ENCODE measurements at places on chromosomes 6 and 20.

- no peak for DNase-seq
Observed at GRCh38 chr20:50272030-50272723, 81.5 kb downstream of the CEBPB start.

DNA sequence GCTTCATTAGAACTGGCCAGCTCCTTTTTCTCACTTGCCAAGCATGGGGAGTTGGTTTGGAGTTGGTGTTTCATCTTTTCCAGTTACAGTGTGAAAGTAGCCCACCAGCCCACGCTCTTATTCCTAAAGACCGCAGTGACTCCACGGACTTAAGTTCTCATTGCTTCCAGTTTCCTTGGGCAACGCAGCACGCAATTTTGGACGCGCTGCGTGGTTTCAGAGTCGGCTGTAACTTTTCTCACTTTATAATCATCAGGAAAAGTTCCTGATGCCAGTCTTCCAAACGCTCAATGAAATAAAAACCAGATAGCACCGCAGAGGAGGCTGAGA lies 381 bp upstream of the PEX7 start:
- DNase-seq, result no peak

DNA sequence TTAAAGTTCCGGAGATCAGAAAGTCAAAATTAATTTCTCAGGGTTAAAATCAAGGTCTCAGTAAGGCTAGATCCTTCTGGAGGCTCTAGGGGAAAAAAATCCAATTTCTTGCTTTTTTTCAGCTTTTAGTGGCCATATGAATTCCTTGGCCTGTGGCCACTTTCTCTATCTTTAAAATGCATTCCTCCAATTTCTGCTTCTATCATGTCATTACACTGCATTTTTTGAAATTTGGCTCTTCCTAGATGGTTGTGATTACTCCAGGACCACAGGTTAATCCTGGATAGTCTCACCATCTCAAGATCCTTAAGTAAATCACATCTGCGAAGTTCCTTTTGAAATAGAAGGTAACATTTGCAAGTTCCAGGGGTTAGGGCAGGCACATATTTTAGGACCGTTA lies 1294.9 kb upstream of the CITED2 start:
- DNase-seq, result no peak

GRCh38 chr6:31086788-31087440 lies 25.5 kb downstream of the C6orf15 start:
- DNase-seq, result no peak

- DNase-seq, result no peak
Observed at GRCh38 chr6:111439171-111439570, 43.8 kb downstream of the REV3L start.

GRCh38 chr6:63537201-63537958 lies 34.9 kb upstream of the LOC128125822 start:
- no peak for DNase-seq

GRCh38 chr6:139572001-139572400 lies 197.6 kb upstream of the CITED2 start:
- no peak for DNase-seq

DNA sequence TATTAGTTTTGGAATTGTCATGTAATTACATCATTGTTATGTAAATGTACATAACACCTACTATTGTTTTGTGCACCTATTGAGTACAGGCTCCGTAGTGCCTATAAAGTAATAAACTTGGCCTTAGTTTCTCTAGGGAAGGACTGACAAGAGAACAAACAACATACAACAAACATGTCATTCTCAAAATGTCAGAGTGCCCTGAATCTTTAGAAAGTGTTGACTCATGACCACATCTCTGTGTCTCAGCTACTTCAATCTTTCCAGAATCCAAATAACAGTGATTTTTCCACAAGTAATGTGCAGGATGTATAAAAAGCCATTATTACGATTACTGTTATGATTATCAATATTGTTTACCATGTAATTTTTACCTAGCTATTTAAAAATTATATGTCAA lies 17.2 kb downstream of the LAMP5 start:
- no peak for DNase-seq

DNA sequence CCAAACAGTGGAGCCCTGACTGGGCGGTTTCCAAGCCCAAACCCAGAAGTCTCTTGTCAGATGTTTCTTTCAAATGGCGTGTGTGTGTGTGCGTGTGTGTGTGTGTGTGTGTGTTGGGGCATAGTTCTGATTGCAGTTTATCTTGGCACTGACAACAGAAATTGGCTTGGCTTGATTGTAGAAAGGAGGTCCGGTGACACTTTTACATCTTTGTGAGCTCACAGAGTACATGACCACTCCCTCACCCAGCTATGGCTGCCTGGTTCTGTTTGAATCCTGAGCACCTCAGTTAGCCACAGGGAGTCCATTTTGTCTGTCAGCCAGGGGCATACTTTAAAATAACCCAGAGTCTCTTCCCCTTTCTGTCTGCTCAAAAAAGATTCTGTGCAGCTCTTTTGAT lies 276.3 kb downstream of the CD83 start:
- DNase-seq, result no peak

DNA sequence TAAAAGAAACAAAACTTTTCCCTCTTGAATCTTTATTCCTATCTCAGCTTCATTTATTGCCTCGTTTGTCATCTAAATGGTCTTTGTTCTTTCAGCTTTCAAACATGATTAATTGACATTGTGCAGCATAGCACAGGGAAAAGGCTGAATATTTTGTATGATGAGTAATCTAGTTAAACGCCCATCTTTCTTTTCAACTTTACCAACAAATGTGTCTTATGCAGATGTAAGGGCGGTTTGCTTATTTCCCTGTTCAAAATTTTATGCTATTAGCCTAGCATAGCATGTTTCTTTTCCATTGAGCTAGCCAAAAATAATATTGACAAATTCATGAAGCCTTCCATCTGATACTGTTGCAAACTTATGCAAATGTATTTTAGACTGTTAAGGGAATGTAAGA lies 176.4 kb upstream of the AKAP12 start:
- no peak for DNase-seq

- no peak for DNase-seq
Observed at GRCh38 chr20:17226410-17227218, at the start of gene PCSK2. TSS of gene PCSK2 (plus strand) at chr20:17227040. CDS start at chr20:17227306, 266 bp downstream.

DNA sequence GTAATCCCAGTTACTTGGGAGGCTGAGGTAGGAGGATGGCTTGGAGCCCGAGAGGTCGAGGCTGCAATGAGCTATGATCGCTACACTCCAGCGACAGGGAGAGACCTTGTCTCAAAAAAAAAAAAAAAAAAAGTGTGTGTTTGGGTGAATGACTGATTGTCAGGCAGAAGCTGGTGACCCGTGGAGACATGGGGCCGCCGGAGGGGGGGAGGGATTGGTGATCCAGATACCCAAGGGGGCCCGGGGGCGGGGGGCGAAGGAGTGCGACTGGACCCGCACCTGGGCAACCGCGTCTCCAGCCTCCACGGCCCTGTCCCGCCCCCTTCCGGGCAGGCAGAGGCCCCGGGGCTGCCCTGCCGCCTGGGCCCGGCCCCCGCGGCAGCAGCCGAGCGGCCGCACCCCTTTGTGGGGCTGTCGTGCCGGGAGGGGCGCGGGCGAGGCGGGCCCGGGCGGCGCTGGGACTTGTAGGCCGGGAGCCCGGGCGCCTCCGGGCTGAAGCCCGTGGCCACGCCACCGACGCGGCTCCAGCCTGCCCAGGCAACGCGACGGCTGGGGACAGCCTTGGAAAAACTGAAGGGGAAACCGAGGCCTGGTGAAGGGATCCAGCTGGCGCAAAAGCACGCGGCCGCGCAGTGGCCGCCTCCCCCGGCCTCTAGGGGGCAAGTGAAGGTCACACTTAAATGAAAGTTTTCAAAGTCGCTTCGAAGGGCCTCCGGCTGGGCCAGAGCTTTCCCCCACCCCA lies 2.1 kb upstream of the RBM38 start:
- peak; percentile 31 for DNase-seq

DNA sequence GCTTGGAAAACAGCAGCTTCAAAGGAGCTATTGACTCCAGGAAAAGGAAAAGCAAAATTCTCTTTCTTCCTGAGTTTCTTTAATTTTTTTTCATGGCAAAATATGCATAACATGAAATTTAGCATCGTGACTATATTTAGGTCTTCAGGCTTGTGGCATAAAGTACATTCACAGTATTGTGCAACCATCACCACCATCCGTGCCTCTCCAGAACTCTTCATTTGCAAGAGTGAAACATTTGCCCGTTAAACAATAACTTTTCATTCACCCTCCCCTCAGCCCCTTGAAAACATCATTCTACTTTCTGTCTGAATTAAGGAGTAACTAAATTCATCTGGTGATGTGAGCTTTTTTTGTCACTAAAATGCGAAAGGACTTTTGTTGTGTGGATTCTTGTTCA lies 251.7 kb downstream of the PHACTR1 start:
- DNase-seq, result no peak

DNA sequence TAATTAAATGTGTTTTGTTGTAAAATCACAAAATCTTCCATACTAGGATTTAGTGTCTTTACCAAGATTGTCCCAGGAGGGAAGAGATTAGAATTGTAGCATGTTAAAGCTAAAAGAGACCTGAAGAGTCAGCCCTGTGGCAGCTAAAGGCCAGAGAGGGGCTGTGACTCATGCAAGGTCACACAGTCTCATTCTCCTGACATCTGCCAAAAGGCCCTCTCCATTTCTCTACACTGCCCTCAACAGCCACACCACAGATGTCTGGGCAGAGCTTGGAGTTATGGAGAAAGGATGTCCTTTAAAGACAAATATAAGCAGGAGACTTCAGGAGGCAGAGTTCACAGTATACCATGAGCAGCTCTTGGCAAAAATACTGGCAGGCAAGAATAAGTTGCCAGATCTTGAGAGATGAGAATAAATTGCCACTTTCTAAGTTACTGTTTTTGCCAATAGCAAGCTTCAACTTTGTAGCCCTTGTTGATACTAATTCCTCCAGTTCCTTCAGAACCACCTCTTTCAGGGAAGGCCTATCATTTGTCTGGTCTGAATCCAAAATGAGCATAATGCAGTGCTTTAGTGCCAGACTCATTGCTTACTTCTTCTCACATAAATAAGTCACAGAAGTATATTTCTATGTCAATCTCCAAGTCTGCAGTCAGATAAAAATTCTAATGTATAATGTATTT lies 41.7 kb downstream of the AKIRIN2 start:
- DNase-seq, result no peak

- DNase-seq, result no peak
Observed at GRCh38 chr6:90536520-90536919, 50.4 kb downstream of the MAP3K7 start.

- no peak for DNase-seq
Observed at GRCh38 chr6:8934318-8934717, 499.0 kb upstream of the SLC35B3 start.

- DNase-seq, result no peak
Observed at GRCh38 chr6:29965563-29965872, 23.2 kb downstream of the HLA-A start.

DNA sequence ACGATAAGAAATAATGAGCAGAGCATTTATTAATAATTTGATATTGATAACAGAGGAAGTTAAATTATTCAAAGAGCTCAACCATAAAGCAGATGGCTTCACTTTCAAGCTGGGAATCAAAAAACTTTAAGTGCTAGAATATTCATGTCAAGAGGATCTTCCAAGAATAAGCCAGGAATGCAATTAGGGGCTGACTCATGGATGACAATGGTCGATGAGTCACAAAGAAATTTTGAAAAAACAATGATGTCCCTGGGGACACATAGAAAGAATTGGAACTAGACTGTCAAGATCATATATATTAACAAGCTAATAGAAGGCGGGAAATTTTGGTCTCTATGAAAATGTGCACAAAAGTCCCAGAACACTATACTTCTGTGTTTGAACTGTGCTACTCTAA lies 304.1 kb downstream of the LAMA2 start:
- DNase-seq, result no peak

GRCh38 chr20:18440403-18440802 lies 26.4 kb downstream of the DZANK1 start:
- DNase-seq, result no peak

DNA sequence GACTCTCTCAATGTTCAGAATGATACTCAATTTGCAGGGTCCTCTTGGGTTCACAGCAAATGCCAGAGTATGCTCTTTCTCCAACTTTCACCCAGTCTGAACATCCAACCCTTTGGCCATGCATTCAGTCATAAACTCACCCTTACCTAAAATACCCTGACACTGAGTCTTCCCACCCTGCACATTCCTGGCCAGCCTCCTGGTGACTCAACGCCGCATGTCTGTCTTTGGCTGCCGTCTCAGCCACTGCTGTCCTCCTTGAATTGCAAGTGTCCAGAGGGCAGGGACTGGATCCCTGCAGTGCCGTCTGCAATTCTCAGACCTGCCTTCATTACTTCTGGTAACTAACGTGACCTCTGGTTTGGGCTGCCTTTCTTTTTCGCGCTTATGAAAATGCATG lies 593.4 kb downstream of the QKI start:
- DNase-seq, result no peak

GRCh38 chr20:24777746-24778145 lies 171.3 kb upstream of the CST7 start:
- no peak for DNase-seq

- DNase-seq, result peak; percentile 57
Observed at GRCh38 chr6:159042003-159042825, 2.6 kb downstream of the TAGAP start.

- no peak for DNase-seq
Observed at GRCh38 chr6:122861594-122861993, 72.5 kb downstream of the SMPDL3A start.

GRCh38 chr20:59772931-59773913 lies 160.2 kb downstream of the SYCP2 start:
- DNase-seq, result no peak

- no peak for DNase-seq
Observed at GRCh38 chr20:35711588-35712209, 12.5 kb downstream of the ROMO1 start.

- DNase-seq, result peak; percentile 66
Observed at GRCh38 chr6:137873273-137873762, 6.3 kb downstream of the TNFAIP3 start.

GRCh38 chr20:19465536-19465935 lies 253.1 kb downstream of the SLC24A3 start:
- DNase-seq, result no peak

- no peak for DNase-seq
Observed at GRCh38 chr6:117916483-117916882, 9.4 kb downstream of the SLC35F1 start.

- no peak for DNase-seq
Observed at GRCh38 chr6:22325481-22325880, 28.6 kb upstream of the PRL start.

Measured in activated CD8-positive, alpha-beta memory T cell treated with anti-CD3 and anti-CD28 coated beads for 4 hours (primary cell).